ENCODE measurements at places on chromosomes 7 and 10.

DNA sequence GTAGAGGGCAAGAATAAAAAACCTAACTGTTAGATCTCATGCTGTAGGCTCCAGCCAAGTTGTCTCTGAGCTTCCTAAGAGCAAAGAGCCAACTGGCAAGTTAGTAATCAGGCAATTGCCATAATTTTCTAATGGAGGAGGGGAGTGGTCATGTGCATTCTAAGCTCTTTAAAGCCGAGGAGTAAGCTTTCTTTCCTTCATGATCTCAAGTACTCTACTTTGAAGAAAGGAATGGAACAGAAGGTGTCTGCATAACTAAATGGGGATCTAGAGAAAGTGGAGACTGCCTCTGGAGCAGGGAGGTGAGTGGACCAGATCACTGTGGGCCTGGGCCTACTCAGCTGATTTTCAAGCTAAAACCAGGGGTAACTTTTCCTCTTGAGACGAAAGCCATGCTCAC lies 37.7 kb upstream of the TOMM7 start:
- DNase-seq, result peak; percentile 64

DNA sequence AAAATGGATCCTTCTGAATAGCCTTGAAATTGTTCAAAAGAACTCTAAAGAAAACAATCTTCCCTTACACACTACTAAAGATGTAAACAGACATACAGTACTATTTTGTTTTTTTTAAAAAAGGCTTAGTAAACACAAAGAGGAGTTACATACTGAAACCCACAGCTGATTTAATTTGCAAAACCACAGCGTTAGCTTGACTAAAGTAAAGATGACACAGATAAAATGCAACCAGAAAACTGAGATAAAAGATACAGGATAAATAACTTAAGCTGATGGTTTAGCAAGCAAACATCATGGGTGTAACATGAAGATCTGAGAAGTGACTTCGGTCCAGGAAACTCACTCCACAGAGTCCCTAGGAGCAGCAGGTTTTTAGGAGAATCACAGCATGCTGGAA lies 21.8 kb downstream of the PRKCQ start:
- no peak for DNase-seq

DNA sequence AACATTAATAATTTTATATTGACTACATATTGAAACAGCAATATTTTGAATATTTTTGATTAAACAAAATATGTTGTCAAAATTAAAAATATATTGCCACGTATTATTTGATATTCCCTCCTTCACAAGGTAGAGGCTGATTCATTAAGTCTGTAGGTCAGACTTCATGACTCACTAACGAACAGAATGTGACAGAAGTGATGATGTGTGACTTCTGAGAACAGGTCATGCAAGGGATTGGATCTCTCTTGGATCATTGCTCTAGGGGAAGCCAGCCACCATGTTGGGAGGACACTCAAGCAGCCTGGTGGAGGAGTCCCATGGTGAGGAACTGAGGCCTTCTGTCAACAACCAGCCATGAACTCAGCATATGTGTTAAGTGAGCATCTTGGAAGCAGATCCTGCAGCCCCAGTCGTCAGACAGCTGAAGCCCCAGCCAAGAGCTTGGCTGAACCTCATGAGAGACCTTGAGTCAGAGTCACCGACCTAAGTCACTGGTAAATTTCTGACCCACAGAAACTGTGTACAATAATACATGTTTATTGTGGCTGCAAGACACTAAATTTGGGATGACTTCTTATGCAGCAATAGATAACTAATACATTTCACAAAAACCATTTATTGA lies 66.6 kb downstream of the HTR5A start:
- DNase-seq, result no peak

DNA sequence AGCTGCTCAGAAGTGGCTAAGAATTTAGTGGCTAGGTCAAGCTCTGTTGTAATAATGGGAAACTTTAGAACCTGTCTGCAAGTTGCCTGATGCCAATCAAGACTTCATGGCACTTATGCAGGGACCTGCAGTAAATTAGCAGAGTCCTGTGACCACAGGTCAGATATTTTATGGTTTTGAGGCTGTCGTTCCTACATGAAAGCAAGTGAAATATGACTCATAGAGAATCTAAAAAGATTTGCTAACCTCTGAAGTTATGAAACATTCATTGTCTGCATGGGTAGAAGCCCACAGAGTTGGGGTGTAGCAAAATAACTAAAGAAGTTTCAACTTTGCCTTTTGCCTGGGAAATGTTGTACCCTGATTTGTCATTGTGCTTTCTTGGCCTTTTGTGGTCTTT lies 32.3 kb downstream of the SLC39A12 start:
- peak; percentile 47 for DNase-seq
